Effector CD4-positive, alpha-beta T cell (primary cell): ENCODE measurements at places on chromosomes 5 and 9.

- no peak for DNase-seq
Observed at GRCh38 chr5:1502046-1502736, 21.6 kb downstream of the LPCAT1 start.

- DNase-seq = no peak
Observed at GRCh38 chr9:90141723-90142122, 500.9 kb downstream of the DIRAS2 start.

- no peak for DNase-seq
Observed at GRCh38 chr5:93588352-93589151, 5.5 kb downstream of the NR2F1 start.

- no peak for DNase-seq
Observed at GRCh38 chr9:19470981-19471650, 62.3 kb downstream of the ACER2 start.

DNA sequence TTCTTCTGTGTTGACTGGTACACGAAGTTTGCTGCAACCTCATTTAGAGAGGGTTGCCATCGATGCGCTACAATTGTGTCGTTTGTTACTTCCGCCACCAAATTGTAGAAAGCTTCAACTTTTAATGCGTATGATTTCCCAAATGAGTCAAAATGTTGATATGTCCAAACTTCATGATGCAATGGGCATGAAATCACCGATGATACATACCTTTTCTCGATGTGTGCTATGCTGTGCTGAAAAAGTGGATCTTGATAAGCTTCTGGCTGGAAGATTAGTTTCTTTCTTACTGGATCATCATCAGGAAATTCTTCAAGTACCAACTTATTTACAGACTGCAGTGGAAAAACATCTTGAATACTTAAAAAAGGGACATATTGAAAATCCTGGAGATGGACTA is 65.7 kb downstream of the TMEM38B start:
- DNase-seq = no peak

- DNase-seq = no peak
Observed at GRCh38 chr5:171275841-171276544, 33.1 kb upstream of the TLX3 start.

DNA sequence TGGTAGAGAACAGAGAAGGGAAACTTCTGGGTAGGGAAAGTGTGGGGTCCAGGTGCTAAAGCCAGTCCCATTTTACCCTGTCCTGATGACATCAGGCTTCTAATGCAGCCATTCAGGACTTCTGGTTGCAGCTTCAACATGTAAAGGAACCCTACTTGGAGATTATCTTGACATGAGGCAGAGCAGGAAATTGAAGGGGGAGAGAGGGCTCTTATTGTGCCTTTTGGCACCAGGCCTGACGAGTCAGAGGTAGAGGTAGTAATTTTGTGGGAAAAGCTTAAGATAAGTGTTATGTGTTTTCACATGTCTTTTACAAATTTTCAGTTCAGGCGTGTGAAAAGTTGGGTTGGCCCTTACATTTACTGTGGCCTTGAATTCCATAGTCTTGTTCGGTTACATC is 102.4 kb upstream of the APC start:
- DNase-seq = no peak

DNA sequence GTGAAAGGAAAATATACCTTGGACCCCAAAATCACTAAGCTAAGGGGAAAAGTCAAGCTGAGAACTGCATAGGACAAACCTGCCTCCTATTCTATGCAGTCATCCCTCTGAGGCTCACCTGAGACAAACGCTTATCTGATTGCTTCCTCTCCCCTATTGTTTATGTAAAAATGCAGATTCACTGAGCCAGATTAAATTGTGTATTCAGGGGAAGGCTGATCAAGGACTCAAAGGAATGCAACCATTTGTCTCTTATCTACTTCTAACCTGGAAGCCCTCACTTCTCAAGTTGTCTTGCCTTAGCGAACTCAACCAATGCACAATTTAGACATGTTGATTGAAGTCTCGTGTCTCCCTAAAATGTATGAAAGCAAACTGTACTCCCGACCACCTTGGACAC is 13.3 kb downstream of the SPARC start:
- no peak for DNase-seq

- DNase-seq = no peak
Observed at GRCh38 chr5:43208658-43209057, 16.6 kb downstream of the NIM1K start.

GRCh38 chr5:141870228-141870627 is 8.0 kb downstream of the PCDH1 start:
- no peak for DNase-seq

- no peak for DNase-seq
Observed at GRCh38 chr9:134566196-134566847, 75.3 kb upstream of the COL5A1 start.

DNA sequence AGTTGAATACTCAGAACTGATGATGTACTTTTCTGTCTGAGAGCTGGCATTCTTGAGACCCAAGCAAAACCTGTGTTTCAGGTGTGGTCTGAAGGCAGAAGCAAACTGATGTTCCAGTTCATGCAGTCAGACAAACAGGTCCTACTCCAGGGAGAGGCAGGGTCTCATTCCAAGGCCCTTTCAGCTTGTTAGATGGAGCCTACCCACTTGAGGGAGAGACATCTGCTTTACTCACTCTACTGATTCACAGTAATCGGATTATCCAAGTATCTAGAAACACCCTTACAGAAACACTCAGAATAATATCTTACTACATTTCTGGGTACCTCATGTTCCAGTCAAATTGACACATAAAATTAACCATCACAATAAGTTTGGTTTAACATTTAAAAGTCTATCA is 207.8 kb downstream of the KDM4C start:
- DNase-seq = no peak

DNA sequence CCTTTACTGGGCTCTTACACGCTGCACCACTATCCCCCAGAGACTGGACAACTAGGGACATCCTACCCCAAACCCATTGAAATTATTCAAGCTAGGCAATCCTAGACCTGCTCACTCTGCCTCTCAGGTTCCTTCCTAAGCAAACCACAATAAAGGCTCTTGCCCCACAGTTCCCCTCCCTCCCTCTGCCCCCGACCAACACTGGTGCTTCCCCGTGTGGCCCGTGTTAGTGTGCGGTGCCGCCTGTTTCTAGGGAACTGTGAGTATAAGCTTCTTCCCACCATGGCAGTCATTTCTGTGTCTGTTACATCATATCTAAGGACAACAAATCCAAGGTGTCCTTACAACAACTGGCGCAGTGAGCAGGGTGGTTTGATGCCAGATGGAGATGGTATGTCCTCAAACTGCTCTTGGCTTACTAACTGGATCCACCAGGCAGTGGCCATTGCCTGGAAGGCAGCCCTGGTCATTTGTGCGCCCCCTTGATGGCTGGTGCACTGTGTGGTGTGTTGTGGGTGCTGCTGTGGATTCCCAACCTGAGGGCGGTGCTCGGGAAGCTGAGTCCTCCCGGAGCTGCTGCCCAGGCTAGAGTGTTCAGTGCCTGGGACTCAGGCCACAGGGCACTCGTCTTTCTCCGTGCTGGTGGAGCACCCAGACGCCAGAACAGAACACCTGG is 8.4 kb upstream of the MXD3 start:
- no peak for DNase-seq

DNA sequence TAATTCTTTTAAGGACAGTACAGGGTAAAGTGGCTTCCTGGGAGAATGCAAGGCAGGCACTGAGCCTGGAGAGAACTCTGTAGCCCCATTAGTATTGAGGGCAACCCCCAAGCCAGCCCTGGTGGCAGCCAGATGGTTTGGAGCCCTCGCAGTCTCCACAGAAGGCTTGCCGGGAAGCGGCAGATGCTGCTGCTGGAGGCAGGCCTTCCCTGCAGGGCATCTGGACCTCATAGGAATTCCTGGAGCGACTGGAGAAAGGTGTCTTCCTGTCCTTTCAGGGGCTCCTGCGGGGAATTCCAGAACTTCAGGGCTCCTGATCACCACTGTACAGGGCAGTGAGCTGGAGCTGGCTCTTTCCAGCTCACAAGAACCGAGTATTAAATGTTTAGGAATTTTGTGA is 167.5 kb downstream of the INSYN2B start:
- no peak for DNase-seq

GRCh38 chr5:179288101-179288808 is 57.0 kb downstream of the ADAMTS2 start:
- DNase-seq = no peak

DNA sequence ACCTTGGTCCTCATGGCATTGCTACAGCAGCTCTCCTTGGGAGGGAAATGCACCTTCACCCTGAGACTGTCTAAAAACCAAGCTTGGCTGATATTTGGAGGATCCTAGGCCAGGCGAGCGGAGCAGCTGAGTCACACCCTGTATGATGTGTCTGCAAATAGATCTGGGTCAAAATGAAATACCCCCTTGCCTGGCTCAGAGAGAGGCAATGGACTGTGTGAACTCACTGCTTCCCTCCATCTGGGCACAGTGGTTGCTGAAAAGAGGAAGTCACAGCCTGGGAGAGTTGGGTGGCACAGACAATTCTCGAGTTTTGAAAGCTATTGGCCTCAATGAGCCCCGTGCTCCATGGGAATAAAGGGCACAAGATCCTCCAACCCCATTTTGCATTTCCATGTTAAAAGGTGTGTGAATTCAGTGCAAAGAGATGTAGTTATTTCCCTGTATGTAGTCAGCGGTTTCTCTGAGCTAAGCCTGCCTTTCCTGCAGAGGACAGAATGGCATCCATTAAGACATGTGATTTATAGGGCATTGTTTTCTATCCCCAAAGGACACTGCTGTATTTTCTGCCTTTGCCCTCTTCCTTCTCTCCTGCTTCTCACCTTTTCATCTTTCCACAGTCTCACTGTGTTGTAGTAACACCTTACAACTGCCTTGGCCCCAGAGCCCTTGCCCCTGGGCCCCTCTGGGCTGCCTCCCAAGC is 177.2 kb downstream of the GADD45G start:
- DNase-seq = no peak

DNA sequence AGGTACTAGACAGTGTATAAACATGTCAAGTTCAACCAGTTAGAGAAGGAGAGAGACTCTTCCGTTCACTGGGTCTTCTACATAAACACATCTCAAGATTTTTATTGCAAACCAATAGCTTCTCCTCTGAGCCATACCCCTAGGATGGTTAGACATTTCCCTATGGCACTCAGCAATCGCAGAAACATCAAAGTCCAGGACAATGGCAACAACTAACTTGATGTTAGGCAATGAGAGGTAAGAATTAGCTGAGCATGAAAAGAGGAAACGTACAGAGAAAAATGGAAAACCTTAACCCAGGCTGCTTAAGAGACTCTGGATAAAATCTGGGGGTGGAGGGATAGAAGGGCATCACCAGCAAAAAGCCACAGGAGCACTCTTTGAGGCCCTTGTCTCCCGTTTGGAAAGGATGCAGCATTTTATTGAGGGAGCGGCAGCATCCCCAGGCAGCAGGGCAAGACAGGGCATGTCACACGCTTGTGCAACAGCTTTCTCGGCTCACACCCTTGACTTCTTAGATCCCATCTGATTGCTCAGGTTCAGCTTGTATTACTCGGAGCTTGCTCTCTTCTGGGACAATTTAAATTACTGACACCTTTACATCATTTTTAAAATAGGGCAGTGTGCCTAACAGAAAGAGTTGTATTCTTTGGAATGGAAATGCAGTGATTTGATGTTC is 8.6 kb upstream of the PSAT1 start:
- no peak for DNase-seq

GRCh38 chr5:159415301-159415937 is 85.1 kb upstream of the IL12B start:
- DNase-seq = no peak

DNA sequence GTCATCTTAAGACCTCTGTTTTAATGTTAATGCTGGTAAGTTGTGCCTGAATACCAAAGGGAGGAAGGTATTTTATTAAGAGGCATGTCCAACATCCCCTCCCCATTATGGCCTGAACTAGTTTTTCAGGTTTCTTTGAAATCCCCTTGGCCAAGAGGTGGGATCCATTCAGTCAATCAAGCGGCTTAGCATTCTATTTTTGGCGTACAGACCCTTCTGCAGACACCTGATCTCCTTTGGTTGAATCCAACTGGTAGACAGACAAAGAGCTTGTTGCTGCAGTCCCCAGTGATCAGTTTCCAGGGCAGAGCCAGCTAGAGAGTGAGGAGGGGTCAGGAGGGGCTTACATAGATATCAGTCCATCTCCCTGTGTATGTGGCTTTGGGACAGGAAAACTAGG is 7.9 kb upstream of the KCNMB1 start:
- DNase-seq = no peak

GRCh38 chr5:69152731-69153130 is 14.2 kb upstream of the CCNB1 start:
- no peak for DNase-seq

GRCh38 chr9:109244179-109245132 is 76.4 kb downstream of the EPB41L4B start:
- DNase-seq = peak; percentile 45

DNA sequence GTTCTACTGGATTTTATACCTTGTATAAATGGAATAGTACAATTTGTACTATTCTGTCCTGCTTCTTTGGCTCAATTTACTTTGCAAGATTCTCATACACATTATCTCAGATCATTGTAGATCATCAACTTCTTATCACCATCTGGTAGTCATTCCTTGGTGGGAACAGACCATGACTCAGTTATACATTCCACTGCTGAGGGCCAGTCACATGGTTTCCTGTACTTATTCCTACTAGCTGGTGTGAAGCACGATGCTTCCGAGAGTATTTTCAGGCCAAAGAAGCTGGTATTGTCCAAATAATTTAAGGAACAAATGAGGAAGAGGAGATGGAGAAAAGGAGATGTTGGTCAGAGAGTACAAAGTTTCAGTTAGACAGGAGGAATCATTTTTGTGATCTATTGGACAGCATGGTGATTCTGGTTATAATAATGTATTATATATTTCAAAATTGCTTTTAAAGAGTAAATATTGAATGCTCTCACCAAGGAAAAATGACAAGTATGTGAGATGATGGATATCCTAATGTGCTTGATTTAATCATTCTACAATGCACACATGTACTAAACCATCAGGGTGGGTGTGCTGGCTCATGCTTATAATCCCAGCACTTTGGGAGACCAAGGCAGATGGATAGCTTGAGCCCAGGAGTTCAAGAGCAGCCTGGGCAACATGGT is 124.1 kb downstream of the SYK start:
- no peak for DNase-seq

DNA sequence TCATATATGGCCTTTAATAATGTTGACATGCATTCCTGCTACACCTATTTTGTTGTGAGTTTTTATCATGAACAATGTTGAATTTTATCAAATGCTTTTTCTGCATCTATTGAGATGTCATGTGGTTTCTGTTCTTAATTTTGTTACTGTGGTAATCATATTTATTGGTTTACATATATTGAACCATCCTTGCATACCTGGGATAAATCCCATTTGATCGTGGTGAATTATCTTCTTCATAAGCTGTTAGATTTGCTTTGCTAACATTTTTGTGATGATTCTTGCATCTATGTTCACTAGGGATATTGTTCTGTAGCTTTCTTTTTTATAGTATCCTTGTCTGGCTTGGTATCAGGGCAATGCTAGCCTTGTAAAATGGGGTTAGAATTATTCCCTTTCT is 222.0 kb downstream of the WDR70 start:
- no peak for DNase-seq

DNA sequence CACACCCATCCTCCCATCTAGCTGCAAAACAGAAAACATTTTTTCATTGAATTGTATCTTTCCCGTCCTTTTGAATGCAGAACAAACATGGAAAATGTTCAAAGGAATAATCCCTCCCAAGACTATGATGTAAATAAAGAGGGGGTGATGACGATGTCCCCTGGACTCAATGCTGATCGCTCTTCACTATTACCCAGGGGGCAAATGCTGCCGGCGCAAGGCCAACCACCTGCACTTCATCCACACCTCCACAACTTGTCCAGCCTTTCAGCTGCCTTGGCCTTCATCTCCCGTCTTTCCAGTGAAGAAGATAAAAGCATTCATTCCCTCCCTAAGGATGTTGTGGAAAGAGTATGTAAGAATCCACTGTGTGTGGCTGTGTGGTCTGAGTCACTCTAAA is 240.3 kb downstream of the AGTPBP1 start:
- DNase-seq = no peak

- no peak for DNase-seq
Observed at GRCh38 chr9:84323858-84324257, 16.7 kb downstream of the SLC28A3 start.
